ENCODE measurements at places on chromosomes 3 and 15.

- DNase-seq, result no peak
Observed at GRCh38 chr3:12903000-12903800, 61.8 kb upstream of the RPL32 start.

DNA sequence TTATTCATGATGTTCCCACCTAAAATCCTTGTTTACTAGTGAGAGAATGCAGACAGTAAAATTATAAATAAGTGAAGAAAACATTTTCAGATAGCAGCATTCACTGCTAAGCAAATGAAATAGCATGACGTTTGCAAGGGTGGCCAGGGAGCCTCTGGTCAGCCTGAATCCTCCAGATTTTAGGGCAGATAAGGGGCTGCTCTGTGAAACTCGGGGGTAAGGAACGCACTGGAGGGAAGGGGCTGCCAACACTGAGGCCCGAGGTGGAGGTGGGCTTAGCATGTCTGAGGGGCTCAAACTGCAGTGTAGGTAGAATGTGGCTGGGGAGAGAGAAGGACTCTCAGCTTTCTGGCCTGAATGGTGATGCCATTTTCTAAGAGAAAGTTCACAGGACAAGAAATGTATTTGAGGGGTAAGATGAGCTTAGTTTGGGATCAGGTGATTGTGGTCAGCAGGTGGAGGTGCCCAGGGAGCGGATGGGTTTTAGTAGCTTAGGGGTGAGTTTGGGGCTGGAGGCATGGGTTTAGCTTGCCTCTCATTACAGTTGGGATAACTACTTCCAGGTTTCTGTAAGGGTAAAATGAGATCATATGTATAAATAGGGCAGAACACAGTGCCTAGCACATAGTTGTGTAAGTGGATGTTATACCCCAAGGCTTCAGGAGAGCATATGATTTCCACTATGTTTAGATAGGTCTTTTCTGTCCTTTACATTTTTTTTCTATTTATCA is 20.5 kb downstream of the GPR171 start:
- no peak for DNase-seq

GRCh38 chr3:114286266-114286665 is 7.6 kb upstream of the TIGIT start:
- DNase-seq, result no peak

DNA sequence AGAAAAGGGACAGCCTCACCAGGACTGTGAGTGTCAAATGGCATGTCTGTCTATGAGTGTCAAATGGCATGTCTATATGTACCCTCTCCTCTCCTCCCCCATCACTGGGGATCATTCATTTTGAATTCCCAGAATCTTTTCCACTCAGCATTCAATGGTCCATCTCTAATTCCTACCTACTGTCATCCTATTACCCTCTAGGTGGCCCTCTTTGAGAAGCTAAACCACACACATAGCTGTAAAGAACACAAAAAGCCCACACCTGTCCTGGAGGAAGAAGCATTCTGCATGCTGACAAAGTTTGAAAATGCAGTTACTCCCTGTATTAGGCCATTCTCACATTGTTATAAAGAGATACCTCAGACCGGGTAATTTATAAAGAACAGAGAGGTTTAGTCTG is 46.2 kb upstream of the PYDC2 start:
- no peak for DNase-seq

DNA sequence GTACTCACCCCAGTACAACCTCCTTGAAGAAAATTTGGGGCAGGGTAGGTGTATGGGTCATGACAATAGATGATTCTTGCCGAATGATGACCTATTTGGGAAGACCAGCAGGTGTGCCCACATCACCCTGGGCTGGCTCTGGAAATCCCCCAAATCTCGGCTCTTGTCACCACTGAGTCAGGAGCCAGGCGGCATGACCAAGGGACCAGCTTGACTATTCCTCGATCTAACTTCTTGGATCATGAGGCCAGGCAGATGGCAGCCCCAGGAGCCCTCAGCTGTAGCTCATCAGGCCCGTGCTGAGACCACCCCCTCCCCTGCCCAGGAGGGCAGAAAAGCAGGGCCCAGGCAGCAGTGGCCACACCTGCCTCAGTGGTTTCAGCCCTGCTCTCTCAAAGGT is 9.2 kb upstream of the MUC4 start:
- no peak for DNase-seq

GRCh38 chr3:35638251-35638979 is 910 bp upstream of the ARPP21 start:
- DNase-seq, result no peak

DNA sequence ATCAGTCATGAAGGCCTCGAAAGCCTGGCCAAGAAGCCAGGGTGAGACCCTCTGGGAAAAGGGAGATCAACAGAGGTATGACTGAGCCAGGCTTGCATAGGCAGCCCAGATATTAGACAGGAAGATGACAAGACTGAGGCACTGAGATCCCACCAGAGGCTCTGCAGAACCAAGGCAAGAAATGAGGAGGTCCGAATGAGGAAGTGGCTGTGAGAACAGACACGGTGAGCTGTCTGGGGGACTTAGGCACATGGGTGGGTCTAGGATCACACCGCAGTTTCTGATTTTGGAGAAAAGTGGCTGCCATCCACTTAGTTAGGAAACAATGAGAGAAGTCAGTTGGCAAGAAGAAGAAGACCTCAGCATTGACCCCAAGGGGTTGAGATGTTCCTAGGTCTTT is 31.5 kb upstream of the PRSS50 start:
- no peak for DNase-seq

- no peak for DNase-seq
Observed at GRCh38 chr15:82709081-82709420, 624 bp downstream of the AP3B2 start.

- no peak for DNase-seq
Observed at GRCh38 chr3:168427835-168428475, 332.2 kb upstream of the GOLIM4 start.

DNA sequence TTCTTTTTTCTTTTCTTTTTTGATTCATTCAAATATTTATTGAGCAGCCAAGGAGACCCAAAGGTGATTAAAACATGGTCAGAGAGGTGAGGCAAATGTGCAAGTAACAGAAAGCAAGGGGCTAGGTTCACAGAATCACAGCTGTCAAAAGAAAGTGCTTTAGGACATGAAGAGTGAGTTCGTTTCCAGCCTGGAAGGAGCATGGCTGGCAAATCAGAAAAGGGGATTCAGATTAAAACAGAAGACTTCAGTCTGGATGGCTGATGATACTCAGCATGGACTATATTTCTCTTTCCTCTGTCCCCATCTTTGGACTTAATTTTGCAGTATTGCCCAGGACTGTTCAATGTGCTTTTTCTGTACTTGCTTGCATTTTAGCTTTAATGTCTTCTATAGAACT is 151.2 kb downstream of the NR1D2 start:
- DNase-seq, result no peak

DNA sequence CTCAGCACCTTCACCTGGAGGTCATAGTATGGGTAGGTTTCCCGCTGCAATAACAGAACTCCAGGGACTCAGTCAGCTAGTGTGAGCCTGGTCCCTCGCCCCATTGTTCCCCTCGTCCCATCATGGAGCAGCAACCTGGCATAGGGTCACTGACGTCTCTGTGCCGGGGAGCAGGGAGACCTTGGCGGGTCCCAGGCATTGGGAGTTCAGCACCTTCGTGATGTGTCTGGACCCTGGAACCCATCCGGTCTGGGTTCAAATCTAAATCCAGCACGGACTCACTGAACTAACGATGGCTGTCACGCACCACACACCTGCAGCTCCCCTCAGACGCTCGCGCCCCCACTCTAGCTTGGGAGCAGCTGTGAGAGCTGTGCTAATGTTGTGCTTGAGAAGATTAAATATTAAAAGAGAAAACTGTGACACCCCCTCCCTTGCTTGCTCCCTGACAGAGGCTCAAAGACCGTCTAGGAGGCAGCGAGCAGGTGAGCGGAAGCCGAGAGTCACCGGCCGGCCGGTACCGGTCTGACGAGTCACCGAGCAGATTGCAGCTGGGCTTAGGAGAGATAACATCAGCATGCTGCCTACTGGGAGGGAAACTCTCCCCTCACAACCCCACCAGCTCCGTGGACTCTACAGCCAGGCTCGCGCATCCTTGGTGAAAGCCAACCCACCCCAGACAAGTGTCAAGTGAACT is 742 bp downstream of the PLA2G4F start:
- no peak for DNase-seq

- no peak for DNase-seq
Observed at GRCh38 chr3:170205302-170205701, 16.9 kb upstream of the PRKCI start.

GRCh38 chr3:31472479-31473390 is 60.0 kb upstream of the STT3B start:
- DNase-seq, result no peak

- DNase-seq, result no peak
Observed at GRCh38 chr3:130084436-130084980, 2.9 kb downstream of the ALG1L2 start.

- no peak for DNase-seq
Observed at GRCh38 chr3:127988770-127989557, 63.3 kb upstream of the SEC61A1 start.

- no peak for DNase-seq
Observed at GRCh38 chr3:60610441-60611112, 640.7 kb downstream of the FHIT start.

DNA sequence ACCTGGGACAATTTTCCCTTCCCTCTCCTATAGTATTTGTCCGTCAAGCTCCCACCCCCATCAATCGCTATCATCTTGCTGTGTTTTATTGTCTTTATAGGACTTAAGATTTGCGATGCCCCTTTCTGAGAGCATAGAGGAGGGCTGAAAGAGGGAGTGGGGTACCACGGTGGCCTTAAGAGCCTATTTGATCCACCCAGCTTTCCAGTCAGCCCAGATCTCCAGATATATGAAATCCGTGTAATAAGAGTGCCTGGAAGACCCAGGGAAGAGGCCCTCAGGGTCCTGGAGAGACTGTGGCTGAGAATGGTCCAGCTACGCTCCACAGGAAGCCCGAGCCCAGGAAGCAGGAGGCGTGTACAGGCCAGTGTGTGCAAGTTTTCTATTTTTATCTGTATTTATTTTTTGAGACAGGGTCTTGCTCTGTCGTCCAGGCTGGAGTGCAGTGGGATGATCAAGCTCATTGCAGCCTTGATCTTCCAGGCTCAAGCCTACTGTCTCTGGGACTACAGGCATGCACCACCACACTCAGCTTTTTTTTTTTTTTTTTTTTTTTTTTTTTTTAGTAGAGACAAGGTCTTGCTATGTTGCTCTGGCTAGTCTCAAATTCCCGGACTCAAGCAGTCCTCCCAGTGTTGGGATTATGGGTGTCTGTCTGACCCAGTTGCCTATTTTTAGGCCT is 964 bp upstream of the NCKIPSD start:
- no peak for DNase-seq

DNA sequence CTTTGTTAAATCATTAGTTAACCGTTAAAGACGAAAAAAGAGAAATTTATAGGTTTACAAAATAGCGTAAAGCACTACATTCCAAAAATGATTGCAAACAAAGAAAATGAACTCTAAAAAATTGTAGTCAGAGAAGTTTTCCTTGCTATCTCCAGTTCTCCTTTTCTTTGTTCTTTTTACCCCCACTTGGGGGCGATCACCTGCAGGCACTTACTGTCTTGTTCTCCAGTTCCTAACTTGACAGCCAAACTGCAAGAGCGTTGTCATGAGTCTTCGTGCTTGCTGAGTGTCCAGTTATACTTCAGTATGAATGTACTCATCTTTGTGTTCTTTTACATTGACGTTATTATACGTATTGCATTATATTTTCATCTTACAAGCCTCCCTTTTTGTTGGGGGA is 54.5 kb downstream of the CHD2 start:
- no peak for DNase-seq

DNA sequence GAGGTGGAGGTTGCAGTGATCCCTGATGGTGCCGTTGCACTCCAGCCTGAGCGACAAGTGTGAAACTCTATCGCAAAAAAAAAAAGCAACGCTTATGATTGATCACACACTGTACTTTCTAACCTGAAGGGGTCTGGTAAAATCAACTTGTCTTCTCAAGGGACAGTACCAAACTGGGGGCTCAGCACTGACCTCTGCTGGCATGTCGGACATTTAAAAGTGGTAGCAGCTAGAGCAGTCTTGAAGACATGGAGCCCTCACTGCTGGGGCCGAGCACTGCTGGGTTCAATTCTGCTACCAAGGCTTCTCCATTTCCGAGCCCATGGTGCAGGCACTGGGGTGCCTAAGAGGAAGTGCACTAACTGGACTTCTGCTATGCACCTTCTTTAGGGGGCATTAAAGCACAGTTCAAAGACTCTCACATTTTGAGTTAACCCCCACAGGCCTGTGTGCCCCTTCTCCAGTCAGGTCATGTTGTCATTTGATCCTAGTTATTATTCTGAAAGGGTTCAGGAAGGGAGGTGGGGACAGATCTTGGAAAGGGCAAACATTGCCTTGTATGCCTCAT is 26.4 kb upstream of the LAMP3 start:
- no peak for DNase-seq

DNA sequence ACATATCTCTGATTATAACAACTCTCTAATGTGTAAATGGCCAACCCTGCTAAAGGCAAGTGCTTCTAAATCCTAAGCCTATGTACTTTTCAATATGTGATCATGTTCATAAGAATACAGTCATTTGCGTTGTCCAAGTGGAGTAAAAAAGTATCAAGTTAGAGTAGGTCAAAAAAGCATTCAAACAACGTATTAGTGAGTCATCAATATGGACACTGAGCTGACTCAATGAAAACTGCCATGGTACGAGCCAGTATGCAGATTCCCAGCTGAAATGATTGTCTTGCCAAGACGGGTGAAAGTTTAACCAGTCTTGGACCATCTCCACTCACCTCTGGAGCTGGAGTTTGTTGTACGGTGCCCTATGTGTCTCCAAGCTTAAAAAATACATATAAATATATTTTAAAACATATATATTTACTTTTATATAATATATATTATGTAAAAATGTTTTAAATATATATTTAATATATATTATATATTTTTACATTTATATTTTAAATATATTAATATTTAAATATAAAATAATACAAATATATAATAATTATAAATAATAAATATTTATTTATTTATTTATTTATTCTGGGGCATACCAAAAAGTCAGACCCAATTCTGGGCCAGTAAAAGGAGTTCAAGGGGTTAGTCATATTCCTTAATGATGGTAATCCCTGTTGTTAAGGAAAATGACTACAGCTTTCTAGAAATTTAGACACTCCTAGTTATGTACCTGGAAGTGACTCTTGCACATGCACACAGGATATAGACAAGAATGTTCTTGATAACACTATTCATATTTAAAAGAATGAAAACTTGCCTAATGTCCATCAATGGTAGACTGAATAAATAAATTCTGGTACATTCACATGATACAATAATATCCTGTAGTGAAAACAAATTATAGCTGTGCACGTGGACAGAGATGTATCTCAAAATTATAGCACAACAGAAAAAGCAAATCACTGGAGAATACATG is 27.2 kb downstream of the PLSCR4 start:
- no peak for DNase-seq

- DNase-seq, result no peak
Observed at GRCh38 chr3:42703695-42704025, 1.1 kb upstream of the HHATL start.

- no peak for DNase-seq
Observed at GRCh38 chr15:56341201-56341600, 24.0 kb upstream of the TEX9 start.

DNA sequence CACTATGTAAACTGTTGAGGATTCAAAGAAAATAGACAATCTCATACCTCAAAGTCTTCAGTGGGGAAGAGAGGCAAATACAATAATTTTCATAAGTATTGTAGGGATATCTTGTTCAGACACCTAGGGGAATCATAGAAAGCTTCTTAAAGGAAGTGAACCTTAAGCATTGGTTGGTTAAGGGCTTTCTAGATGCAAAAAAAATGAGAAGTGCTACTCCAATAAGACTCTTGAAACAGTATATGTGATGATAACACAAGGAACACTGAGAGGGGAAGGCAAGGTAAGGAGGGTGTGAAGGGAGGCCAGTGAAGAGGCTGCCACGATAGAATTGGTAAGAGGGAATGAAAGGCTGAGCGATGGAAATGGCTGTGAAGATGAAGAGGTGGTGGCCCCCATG is 104.1 kb downstream of the TPRG1 start:
- no peak for DNase-seq

Data from effector CD4-positive, alpha-beta T cell (primary cell).